NCI-H2029 (cell line): ENCODE measurements at places on chromosomes 3 and 15.
A peak's percentile ranks its signal among the peaks of the same experiment; 100 is the strongest.

DNA sequence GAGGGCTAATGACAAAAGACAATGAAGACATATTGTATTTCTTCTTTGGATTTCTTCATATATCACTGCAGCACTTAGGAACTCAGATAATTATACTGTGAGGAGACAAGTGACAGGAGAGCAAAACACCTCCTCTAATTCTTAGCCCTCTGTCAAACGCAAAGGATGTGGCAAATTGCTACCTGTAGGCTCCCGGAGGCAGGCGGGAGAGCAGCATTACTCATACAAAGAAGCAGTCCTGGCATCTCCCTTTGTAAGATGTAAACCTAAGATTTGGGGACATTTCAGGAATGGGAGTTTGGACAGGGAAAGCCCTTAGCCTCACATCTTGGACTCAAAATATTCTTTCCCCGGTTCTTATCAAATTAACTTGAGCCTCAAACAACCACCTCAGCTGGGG lies 460.8 kb downstream of the SOX2 start:
- DNase-seq: no peak

- no peak for DNase-seq
Observed at GRCh38 chr3:54358316-54358715, 236.0 kb downstream of the CACNA2D3 start.

- DNase-seq: no peak
Observed at GRCh38 chr3:69871251-69871650, 128.3 kb upstream of the SAMMSON start.

- no peak for DNase-seq
Observed at GRCh38 chr3:143232981-143233380, 113.4 kb downstream of the CHST2 start.

DNA sequence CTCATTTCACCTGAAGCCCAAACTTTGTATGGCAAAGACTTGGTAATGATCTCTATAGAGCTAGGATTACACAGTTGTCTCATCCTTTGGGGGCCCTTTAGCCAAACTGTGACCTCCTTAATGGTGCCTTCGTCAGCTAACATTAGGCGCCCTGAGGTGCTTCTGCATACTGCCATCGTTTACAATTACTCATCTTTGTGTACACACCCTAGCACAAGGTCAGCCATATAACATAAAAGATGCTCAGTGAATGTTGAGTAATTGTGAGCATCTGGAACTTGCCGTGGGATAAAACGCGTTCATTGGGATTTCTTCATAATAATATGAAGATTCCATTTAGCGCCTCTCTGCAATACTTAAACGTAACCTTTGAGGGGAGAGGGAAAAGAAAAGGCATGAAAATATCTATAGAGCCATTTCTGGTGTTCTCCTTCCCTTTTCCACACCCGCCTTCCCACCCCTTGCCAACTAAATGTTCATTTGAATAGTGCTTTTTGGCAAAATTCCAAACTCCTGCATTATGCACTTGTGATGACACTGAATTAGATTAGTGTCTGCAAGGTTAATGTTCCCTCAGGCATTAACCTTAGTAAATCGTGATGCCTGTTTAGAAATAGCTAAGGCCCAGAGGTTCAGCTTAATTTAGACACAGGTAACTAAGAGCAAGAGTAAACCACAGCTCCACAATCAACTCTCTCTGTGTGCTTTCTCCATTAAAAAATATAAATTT lies 990 bp upstream of the ZNF148 start:
- peak; percentile 45 for DNase-seq

DNA sequence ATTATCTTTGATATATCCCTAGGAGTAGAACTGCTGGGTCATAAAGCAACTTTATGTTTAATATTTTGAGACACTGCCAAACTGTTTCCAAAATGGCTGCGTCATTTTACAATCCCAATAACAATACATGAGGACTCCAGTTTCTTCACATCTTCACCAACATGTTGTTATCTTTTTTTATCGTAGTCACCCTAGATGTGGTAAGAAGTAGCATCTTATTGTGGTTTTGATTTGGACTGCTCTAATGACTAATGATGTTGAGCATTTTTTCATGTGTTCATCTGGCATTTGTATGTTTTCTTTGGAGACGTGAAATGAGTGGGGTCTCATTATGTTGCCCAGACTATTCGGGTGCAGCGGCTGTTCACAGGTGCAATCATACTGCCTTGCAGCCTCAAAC lies 83.8 kb downstream of the MAP4 start:
- no peak for DNase-seq

- DNase-seq: no peak
Observed at GRCh38 chr3:103337179-103337845, 902.5 kb downstream of the ZPLD1 start.

DNA sequence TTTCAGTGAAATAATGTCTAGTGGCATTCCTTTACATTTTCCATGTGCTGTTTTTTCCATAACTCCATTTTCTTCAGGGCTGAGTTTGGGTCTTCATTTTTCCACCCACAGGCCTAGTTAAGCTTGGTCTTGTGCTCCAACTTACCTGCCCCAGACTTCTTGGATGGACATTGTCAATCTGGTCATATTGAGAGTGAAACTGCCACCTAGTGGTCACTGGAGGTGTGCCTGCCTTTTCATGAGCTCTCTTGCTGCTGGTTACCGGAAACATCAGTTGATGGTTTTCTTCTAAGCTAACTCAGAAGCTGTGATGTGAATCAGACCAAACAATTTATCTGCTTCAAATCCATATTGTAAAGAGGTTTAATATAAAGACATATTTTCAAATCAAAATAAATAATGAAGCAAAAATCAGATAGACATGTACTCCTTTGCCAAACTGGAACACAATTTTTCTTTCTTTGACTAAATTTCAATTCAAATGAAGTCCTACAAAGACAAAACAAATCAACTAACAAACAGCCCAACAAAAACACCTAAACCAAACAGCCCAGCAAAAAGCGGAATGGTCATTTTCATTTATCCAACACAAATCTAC lies 135.1 kb upstream of the RASGRP1 start:
- peak; percentile 31 for DNase-seq

DNA sequence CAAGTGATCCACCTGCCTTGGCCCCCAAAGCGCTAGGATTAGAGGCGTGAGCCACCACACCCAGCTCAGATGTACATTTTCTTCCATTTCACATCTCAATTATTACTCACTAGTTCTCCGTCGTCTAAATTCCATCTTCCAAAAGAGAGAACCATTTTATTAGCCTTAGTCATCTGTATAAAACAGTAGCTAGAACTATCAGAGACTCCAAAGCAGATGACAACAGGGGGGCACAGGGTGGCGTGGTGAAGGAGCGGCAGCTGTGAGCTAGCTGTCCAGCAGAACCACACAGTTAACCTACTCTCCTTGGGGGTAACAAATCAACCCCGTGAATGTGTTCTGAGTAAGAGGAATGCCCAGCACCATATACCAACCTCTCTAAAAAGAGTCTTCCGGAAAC lies 7.1 kb downstream of the SLC25A20 start:
- no peak for DNase-seq

- DNase-seq: no peak
Observed at GRCh38 chr3:167671878-167672427, 18.2 kb upstream of the WDR49 start.

GRCh38 chr3:123167686-123168085 lies 34.1 kb upstream of the SEC22A start:
- no peak for DNase-seq
